ENCODE measurements at places on chromosomes 16 and 17.
A peak's percentile ranks its signal among the peaks of the same experiment; 100 is the strongest.

DNA sequence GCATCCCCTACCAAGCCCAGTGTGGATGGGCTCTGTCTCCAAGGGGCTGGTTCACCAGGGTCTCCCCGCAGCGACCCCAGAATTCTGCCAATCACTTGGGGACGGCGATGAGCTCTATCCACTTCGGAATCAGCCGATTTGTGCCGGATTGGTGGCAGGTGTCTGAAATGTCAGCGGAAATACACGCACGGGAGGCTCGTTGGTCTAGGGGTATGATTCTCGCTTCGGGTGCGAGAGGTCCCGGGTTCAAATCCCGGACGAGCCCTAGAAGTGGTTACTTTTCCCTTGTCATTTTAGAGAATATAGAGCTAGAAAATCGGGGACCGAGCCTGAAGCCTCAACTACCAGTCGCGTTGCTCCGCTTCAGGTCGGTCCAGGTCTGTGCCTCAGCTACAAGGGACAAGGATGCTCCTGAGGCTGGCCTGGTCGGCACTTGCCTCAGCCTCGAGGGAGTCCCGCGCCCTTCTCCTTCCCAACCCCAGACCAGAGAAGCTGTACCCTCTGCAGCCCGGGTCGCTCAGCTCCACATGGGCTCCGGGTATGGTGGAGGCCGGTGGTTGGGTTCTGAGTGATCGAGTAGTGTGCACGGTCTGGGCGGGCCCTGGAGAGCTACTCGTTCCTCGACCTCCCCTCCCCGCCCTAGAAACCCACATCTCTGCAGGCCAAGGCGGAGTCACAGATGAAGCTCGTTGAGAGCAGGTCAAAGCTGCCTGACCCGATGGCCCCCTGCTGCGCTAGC lies 16.0 kb upstream of the OR1F1 start:
- DNase-seq: no peak

DNA sequence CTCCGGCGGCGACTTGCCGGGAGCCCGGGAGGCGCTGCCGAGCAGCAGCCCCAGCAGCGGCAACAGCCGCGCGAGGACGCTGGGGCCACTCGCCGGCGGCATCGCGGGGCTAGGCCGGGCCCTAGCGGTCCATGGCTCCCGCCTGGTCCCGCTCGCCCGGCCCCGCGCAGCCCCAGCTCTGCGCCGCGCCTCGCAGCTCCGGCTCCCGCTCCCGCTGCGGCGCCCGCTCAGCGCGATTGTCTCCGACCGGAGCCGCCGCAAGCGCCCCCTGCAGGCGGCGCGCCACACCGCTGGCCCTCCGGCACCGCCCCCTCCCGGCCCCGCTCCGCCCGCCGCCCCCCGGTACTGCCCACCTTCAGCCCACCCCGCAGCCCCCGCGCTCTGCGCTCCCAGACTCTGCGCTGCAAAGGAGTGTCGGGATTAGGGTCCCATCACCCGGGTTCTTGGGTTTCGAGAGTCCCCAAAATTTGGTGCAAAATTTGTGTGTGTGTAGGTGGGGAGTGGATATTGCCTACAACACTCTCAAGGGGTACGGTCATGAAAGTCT lies at the start of gene FAM171A2:
Gene FAM171A2, minus strand, starts transcription at position 241 of the 547 bp plus-strand sequence. Its CDS starts 139 bp downstream, at position 102.
- DNase-seq: peak; percentile 75

DNA sequence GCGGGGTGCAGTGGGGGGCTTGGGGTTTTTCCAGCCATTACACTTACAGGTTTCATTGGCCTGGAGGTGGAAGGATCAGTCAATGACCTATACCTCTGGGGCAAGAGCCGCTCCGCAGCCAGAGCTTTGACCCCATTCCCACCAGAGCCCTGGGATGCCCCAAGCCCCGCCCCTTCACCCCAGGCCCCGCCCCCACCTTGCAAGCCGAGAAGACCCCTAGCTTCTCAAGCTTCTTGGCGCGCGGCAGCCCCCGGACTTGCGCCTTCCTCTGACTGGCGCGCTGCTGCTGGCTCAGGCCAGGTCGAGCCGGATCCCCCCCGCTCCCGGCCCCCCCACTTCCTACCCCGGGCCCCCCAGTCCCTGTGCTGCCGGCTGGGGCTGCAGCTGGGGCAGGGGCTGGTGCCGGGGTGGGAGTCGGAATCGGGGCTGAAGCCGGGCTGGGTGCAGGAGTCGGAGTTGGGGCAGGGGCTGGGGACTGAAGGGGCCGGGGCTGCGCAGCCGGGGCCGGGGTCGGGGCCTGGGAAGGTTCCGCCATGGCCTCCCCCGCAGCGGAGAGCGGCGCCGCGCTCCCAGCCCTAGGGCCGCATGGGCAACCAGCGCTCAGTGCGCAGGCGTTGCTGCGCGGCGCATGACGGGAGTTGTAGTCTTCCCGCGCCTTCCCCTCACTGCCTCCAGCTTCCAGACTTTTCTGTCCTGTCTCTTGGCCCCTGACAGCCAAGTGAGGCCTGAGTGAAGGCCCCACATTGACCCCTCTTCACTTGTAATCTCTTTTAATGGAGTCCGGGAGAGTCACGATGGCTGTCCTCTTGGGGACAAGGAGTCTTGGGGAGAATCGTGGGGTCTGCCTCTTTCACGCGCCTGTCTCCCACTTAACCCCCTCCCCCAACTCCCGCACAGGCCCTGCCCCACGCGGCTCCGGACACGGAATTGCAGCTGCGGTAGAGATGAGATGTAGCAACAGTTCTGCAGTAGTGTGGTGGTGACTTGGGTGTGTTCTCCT lies at the start of gene KAT2A:
Gene KAT2A, minus strand, starts transcription at position 598 of the 1,000 bp plus-strand sequence. Its CDS starts 63 bp downstream, at position 535.
- DNase-seq: peak; percentile 91

DNA sequence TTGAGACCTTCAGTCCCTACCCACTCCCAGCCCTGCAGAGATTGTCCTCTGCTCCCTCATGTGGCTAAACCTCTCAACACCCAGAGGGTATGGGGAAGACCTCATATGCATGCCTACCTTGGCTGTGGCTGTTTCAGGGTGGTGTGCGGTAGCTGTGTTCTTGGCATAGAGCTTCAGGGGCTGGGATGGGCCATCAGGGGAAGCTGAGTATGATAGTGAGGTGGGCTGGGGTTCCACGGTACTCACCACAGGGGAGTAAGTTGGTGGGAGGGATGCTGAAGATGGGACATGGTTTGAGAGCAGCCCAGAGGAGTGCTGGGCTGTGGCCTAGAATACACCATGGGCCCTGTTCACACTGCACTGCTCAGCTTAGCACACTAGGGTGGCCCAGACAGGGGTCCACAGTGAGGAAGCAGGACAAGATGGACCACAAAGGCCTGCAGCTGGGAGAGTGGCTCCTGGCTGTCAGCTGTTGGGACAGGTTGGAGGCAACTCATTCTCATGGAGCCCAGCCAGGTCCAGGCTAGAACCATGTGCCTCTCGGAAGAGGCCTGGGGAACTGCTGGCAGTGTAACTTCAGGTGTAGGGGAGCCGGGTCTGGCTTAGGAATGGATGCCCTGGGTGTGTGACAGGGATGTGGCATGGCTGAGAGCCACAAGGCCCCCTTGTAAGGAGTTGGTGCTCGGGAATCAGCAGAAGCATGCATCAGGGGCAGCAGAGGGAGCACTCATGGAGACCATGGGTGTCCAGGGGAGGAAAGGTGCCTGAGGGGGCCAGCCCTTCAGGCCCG lies 3.1 kb downstream of the MFAP4 start:
- DNase-seq: no peak

DNA sequence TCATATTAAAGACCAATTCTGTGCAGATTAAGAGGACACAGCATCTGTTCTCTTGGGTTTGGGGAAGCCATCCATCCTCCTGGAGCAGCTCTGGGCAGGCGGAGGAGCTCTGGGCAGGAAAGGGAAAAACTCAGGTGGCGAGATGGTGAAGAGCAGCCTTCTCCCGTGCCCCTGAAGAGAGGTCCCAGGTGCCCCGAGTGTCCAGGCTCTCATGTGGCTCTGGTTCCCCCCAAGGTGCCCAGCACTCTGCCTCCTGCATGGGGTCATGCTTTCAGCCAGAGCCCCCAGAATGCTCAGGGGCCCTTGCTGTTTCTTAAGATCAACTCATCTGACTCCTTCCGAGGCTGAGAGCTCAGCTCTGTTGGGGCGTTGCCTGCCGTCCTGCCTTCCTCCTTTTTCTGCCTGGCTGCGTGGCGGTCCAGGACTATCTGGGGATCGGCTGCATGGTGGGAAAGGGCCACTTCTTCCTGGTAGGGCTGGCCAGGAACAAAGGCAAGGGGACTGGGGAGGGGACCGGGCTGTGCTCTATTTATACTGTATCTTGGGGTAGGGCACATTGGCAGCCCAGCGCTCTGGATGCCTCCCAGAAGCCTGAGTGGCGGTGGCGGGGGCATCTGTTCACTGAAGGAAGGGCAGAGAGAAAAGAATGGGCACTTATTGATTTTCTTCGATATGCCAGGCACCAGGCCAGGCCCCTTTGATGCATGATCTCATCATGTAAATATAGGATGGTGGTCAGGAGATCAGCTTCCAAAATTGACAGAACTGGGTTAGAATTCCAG lies 103.2 kb upstream of the SDK2 start:
- DNase-seq: peak; percentile 61

DNA sequence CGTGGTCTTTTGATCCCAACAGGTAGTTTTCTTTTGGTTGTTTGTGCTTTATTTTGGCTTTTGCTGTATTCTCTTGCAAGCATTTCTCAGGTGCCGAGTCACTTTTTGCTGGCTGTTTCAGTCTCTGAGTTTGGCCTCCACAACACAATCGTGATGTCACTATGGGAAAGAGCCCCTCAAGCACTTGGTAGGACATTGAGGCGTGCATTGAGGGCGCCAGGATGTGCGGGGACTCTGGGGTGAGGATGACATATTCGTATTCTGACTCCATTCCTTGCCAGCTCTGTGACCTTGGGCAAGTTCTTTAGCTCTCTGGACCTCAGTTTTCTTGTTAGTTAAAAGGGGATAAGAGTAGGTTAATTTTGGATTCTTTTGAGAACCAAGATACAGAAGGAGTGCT lies 13.0 kb downstream of the KSR1 start:
- no peak for DNase-seq

GRCh38 chr17:1469231-1469852 lies 13.3 kb upstream of the CRK start:
- DNase-seq: no peak

All from NCI-H2081 (cell line).